ENCODE measurements at places on chromosomes 1 and 21.

DNA sequence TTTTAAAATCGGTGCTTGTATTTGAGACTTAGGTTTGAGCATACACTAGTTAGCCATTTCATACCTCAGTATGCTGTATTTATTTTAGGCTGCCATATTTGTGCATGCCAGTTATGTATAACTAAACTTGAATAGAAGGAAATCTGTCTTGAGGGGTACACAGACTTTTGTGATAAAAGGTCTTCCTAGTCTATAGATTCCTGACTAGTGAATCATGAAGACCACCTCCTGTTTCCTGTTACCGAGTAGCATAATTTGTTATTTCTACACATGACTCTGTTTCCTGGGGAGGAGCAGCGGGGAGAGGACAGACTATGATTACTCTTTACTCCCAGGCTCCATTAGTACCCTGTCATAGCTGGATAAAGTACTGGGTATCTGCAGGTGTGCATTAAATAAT lies 316.8 kb upstream of the SNX7 start:
- DNase-seq: no peak

DNA sequence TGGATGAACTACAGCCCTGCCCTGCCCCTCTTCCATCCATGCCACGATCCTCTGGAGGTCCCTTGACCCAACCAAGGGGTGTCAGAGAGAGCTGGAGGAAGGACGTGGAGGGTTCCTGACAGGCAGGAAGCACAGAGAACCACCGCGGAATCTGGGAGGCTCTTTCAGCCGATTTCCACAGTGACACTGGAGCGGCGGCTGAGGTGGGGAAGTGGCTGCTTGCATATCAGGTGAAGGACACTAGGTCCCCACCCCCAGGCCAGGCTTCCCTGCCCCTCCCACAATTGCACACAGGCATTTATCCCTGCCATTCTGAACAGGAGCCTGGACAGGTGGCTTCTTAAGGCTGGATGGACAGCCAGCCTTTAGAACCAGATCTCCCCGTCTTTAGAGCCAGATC lies 17.5 kb downstream of the LRRC71 start:
- no peak for DNase-seq

DNA sequence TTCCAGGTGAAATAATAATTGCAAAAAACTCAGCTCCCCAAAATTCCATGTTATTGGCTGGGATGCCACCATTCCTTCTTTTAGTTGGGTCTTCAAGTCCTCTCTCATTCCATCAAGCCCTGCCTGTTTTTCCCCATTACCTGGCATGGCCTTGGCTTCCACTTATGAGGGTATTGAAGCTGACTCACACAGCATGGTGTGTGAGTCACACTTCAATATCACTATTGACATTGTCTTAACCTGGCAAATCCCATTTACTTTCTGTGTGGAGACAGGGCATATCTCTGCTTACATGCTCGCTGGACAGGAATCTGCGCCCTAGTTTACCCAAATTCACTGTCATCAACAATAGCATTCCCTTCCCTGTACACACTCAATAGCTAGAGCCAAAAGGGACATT lies 1806.8 kb downstream of the BRINP3 start:
- DNase-seq: no peak

GRCh38 chr21:26835714-26836265 lies 9.4 kb downstream of the ADAMTS1 start:
- DNase-seq: no peak

- DNase-seq: no peak
Observed at GRCh38 chr1:40155135-40155534, 6.1 kb upstream of the RLF start.

All from liver (tissue), 10 donors.